ENCODE measurements at places on chromosomes 1 and 21.
A peak's percentile ranks its signal among the peaks of the same experiment; 100 is the strongest.

DNA sequence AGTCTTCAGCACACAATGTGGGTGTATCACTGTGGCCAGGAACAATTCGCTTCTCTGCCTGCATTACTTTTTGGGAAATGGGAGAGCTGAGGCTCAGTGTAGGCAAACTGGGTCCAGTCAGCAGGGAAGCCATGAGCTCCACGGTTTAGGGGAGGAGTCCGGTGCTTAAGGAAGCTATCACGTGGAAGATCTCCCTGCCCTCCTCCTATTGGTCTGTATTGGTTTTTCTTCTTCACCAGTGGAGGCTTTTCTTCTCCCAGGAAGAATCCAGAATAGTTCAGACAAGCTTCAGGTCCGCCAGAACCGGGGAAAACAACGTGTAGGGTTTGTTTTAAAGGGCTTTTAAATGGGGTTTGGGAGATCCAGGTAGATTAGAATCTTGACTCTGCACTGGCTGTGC lies 156.2 kb upstream of the CAMK1G start:
- DNase-seq: no peak

- DNase-seq: no peak
Observed at GRCh38 chr1:232985882-232986526, 35.6 kb downstream of the NTPCR start.

DNA sequence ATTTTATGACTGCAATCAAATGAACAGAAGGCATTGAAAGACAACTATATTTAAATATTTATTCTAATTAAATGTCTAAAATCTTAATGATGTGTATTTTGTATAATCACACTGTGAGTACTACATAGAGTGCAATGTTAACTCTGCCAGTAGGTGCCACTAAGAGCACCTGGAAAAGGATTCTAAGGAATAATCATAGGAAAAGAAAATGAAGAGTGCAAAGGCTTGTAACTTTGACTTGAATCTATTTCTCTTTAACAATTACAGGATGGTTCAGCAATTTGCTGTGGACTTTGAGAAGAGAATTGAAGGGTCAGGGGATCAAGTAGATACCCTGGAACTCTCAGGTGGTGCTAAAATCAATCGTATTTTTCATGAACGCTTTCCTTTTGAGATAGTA lies 200.4 kb downstream of the DNM3 start:
- DNase-seq: peak; percentile 9

DNA sequence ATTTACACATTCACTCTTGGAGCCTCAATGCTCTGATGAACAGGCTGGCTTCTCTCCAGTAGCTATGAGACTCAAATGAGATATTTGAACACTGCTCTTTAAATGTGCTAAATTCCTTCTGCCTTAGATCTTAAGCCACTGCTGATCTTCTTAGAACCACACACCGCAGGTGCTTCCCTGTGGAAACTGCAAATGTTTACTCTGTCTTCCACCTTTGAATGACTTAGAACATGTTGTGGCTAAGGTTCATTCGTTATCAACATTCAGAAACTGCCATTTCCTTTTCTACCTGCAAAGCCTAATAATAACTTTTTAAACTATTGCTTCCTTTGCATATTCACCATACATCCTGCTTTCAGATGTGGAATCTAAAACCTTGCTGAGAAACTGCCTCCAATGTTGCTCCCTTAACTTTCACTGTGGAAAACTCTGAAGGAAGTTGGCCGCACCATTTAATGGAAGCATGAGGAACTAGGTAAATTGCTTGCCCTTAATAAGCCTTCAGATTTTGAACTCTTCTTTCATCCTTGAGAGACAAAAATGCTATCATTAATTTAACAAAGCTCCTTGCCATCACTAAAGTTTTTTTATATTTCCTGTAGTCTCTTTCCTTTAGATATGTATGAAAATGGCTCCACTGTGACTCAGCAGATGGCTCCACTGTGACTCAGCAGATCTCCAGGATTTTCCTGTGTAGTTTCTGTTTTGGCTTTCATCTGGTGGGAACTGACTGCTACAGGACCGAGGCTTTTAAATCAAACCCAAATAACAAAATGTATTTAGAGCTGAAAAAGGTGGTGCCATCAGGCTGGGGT lies 143.8 kb downstream of the TNFSF18 start:
- no peak for DNase-seq

DNA sequence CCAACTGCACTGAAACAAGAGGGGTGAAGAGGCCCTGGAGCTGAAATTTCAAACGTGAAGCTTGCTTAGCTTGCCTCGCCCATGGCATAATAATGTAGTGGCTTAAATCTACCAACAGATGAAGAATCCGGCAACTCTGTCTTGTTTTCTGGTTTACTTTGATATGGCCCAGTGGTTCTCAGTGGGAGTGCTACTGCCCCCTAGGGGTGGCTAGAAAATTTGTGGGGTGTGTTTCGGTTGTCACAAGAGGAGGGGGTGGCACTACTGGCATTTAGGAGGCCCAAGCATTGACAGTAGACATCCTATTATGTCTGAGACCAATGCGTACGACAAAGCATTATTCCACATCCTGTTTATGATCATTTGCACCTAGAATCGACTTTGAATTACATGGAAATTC lies 51.9 kb upstream of the C8B start:
- no peak for DNase-seq

- DNase-seq: no peak
Observed at GRCh38 chr1:1116701-1117468, 996 bp upstream of the C1orf159 start.

DNA sequence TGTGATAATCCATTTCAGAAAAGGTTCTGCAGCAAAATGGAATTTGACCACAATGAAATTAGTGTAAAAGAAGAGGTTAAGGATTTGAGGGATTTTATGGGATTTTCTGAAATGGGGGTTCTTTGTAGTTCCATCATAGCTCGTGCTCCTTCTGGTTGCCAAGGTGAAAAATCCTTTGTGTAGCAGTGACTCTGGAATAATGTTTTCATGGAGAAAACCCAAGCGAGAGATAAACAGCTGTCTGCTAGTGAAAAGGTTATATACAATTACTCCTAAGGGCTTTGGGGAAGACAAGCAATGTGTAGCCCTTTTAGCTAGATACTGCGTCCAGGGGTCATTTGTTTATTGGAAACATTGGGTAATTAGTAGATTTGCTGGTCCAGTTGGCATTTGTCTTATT lies 453.2 kb upstream of the DEPDC1 start:
- DNase-seq: no peak

DNA sequence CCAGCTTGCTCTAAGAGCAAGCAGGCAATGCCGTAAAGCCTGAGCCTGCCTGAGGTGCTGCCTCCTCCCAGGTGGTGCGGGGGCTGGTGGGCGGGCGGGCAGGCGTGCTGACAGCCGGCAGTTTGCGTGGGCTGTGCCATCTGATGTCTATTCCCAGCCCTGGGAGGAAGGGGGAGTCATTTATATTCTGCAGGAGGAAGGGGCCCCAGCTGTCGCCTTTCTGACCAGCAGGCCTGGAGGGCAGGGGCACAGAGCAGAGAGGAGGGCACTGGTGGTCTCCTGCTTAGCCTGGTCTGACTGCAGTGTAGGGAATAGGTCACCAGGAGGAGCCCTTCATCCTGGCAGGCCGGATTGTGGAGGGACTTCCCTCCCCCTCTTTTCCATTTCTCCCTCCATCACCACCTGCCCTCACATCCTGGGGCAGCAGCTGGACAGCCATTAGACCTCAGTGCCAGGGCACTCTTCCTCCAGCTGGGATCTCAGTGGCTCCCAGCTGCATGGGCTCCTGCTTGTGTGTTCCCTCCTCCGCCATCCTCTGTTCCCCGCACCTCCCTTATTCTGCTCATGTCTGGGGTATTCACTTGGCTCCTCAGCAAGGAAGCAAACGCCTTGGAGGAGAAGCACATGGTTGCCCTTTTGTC lies 4.4 kb downstream of the CYB561D1 start:
- no peak for DNase-seq

DNA sequence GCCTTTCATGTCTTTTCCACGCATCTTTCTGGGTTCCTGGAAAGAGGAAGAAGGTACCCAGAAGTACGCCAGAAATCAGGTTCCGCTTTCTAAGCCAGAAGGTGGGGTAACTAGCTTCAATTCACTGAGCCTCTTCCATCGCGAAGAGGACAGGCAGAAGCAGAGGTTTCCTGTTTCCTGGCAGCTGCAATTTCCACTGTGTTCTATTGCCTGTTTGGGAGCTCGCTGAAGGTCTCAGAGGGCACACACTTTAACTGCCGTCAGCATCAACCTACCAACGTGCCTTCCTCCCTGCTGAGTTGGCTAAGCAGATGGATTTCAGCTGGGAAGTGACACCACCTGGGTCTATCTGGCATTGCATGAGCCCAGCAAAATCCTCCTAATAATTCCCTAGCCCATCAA lies 10.0 kb downstream of the NCF2 start:
- peak; percentile 40 for DNase-seq

DNA sequence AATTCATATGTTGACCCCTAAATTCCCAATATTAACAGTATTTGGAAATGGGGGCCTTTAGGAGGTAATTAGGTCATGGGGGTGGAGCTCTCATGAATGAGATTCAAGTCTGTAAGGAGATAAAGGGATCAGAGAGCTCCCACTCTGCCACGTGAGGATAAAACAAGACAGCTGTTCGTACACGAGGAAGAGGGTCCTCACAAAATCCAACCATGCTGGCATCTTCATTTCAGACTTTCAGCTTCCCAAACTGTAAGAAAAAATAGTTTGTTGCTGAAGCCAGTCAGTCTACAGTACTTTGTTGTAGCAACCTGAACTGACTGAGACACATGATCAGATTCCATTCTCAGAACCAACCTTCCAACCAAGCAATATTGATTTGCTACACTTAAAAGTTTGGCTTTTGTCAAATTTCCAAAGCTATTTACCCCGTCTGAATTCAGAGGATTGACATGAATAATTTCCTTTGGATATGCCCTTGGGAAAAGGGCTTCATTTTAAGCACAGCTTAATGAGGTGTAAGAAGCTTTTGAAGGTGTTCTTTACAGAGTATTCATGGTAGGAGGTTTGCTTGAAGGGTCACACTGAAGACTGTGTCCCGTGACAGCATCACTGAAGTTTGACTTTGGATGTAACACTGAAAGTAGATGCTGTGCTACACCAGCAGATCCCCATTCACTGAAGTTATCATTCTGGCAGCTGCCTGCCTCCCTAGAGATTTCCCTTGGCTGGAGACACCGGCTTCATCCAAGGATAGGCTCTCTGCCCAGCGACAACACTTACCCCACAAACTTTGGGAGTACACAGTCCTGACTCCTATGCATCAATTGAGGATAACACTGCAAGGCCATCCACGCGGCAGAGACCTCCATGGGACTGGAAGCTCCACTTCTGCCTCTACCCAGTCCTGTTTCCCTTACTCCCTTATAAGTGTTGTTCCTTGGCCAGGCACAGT lies 4.9 kb upstream of the OMA1 start:
- DNase-seq: no peak

GRCh38 chr1:111192658-111193519 lies 7.6 kb downstream of the DENND2D start:
- DNase-seq: no peak

DNA sequence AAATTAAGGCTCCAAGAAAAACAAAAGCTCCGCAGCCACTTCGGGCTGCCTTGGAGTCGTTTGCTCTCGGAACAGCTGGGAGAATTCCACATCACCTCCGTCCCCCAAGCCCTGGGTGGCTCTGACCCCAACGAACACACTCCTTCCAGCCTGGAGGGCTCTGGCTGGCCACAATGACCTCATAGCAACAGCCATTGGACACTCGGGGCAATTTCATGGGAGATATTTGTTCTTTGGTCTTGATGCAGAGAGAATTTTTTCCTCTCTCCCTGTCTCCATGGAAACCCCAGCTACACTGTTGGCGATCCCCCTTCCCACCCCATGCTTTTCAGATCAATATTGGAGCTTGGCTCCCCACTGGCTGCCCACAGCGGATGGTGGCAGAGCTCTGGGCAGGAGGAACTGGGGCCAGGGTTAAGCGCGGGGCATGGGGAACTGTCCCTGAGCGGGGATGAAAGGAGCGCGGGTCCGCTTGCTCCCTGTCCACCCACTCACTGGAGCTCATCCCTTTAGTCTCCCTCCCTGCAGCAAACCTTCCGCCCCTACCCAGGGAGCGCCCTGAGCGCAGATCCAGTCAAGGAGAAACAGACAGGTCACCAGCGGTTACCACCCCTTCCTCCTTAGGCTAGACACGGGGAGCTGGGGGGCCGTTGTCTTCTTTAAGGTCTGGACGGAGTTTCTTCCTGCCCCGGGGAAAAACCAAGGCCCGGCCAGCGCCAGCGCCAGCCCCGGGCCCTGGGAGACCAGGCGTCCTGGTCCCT lies 1.2 kb downstream of the WNT4 start:
- no peak for DNase-seq

GRCh38 chr1:64584479-64584878 lies 114.5 kb downstream of the CACHD1 start:
- no peak for DNase-seq

DNA sequence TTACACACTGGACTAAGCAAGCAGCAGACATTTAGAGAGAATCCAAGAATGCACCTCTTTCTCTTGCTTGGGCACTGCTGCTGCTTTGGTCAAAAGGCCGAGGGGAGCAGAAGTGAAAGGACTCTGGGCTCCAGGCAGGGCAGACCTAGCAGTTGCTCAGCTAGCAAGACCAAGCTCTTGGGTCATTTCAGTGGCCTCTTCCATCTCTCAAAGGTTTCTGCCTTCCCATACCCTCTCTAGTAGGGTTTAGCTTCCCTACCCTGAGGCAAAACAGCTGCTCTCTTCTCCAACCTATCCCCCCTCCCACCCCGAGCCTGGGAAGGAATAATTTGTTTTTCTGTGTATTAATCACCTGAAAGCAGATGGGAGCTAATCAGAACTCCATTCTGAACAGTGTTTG lies 25.8 kb downstream of the TFAP2E start:
- DNase-seq: no peak

DNA sequence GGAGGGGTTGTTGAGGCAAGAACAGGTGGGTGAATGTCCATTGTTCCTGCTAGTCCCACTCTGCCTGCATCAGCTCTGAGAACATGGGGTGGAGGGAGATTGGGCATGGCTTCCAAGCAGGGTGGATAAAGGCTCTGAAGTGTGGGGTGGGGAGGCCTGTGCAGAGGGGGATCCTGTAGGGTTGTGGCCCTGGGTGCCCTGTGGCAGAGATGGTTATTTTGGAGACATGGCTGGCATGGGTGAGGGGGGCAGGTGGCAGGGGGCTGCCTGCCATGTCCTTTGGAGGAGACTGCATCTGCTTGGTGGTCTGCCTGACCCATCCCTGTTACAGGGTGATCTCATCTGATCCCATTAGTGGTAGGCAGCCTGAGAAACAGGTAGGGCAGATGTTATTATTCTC lies 11.2 kb downstream of the MYOG start:
- DNase-seq: no peak

DNA sequence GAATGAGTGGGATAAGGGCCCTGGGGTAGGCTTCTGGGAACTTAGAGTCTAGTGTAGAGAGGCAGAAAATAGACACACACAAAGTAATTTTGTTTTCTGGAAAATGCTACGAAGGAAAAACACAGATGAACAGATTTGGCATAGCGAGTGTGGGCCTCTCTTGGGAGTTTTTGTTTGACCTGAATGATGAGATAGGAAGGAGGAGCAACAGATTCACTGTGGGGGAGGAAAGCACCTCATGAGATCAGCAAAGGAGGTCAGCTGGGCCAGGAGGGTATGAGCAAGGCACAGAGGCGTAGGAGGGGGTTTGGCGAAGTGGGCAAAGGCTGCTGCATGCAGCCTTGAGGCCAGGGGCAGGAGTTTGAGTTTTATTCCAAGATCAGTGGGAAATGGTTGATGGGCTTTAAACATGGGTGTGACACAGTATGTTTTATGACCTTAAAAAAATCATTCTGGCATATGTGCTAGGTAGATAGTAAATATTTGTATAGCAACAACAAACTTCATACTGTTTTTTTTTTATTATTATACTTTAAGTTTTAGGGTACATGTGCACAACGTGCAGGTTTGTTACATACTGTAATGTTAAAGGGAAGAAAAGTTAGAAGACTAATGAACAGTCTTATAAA lies 57.9 kb downstream of the FGGY start:
- no peak for DNase-seq
